Esophagus squamous epithelium (tissue), 5 donors: ENCODE measurements at places on chromosomes 7 and 10.

GRCh38 chr7:43516581-43517342 is 66.1 kb upstream of the STK17A start:
- H3K4me3 ChIP-seq: no peak overlapping the region
- H3K36me3 ChIP-seq: no peaks in the 10 kb centered on the region
- peak overlapping the region; percentile 33 for H3K27ac ChIP-seq
- no peak for DNase-seq
- no peaks in the 10 kb centered on the region for H3K4me1 ChIP-seq
- H3K27me3 ChIP-seq: no peaks in the 10 kb centered on the region

DNA sequence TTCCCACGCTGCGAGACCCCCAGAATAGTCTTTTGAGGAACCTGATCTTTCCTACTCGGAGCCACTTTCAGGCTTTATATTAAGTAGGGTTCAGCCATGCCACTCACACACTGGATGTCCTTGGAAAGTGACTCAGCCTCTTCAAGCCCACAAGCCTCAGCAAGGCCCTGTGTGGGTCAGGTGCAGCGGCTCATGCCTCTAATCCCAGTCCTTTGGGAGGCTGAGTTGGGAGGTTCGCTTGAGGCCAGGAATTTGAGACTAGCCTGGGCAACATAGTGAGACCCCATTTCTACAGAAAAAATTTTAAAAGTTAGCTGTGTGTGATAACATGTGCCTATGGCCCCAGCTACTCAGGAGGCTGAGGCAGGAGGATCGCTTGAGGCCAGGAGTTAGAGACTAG is 119.7 kb upstream of the TNRC18 start:
- DNase-seq: no peak
- no peaks in the 10 kb centered on the region for H3K36me3 ChIP-seq
- H3K4me3 ChIP-seq: no peak overlapping the region
- H3K4me1 ChIP-seq: no peaks in the 10 kb centered on the region
- H3K27ac ChIP-seq: no peak overlapping the region

- H3K4me1 ChIP-seq: no peaks in the 10 kb centered on the region
- no peak overlapping the region for H3K27ac ChIP-seq
- no peaks in the 10 kb centered on the region for H3K27me3 ChIP-seq
- DNase-seq: no peak
- no peaks in the 10 kb centered on the region for H3K36me3 ChIP-seq
Measured at GRCh38 chr10:13019280-13019679, 17.8 kb upstream of the CCDC3 start.

GRCh38 chr10:77799352-77799751 is 127.2 kb downstream of the DLG5 start:
- no peak for DNase-seq
- H3K27me3 ChIP-seq: no peaks in the 10 kb centered on the region
- no peak overlapping the region for H3K4me3 ChIP-seq
- peaks cover 9% of the 10 kb centered on the region for H3K36me3 ChIP-seq
- H3K4me1 ChIP-seq: peaks cover 13% of the 10 kb centered on the region

GRCh38 chr7:90726120-90726519 is 130.0 kb downstream of the CDK14 start:
- H3K27me3 ChIP-seq: no peaks in the 10 kb centered on the region
- H3K36me3 ChIP-seq: no peaks in the 10 kb centered on the region

DNA sequence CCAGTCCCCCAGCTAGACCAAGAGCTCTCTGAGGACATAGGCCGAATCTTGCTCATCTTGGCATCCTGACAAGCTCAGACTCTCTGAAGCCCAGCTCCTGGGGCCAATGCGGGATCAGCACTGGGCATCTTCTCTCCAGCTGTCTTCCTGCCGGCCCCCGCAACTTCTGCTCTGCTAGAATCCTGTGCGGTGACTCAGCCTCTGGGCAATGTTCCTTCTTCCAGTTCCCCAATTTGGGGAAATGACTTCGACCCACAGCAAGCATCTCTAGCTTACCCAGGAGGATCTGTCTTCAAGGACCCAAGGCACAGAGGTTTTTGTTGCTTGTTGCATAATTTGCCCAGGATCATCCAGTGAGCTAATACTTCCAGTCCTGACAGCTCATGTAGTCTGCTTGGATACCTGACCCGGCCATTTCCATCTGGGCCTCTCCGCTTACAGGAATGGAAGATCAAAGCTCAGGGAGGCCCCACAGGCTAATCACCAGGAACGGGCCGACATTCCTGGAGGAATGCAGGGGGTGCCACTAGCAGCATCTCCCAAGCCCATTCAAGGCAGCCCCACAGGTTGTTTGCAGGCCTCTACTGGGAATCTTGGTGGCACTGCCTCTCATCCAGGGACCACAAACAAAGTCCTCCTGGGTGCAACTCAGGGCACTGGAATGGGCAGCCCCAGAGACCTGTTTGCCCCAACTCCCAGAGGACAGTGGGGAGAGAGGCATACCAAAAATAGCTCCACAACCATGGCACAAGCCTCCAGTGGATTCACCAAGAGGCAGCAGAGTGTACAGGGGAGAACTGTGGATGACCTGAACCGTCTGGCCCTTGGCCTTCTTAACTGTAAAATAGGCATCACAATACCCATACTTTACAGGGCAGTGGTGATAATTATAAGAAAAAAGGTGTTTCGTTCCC is 151.9 kb downstream of the NEURL1 start:
- H3K27me3 ChIP-seq: no peaks in the 10 kb centered on the region
- no peak overlapping the region for H3K4me3 ChIP-seq
- DNase-seq: no peak
- peaks cover 41% of the 10 kb centered on the region for H3K36me3 ChIP-seq

DNA sequence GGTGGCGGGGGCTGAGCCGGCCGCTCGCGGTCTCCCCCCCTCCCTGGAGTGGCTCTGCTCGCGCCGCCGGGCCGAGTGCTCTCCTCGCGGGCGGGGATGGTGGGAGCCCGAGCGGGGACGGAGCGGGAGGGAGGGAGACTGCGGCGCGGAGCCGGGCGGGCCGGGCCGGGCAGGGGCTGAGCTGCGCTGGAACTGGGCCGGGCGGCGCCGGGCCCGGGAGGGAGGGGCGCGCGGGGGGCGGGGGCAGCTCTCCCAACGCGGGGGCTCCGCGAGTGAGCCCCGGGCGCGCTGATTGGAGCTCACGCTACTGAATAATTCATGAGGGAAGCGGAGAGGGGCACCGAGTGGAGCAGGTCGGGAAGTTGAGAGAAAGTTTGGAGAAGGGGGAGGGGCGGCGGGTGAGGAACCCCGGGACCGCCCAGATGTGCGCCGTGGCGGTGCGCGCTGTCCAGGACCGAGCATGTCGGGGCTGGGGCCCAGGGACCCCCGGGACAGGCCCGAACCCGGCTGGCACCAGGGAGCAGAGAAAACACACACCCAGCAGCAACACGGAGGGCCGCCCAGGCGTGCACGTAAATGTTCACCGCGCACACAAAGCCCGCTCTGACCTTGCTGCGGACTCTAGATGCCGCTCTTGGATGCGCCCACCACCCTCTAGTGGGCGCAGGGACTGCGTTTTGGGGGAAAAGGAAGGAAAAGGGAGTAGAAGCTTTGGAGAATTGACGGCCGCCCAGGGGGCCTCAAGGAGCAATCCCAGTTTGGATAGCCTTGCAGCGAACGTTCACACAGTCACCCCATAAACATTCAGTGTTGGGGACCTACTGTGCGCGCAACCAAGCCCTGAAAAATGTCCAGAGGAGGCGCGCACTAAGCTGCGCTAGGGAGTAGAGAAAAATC is at the start of gene EPHB4:
Gene EPHB4 (minus strand): TSS at position 194 of the 897 bp plus-strand sequence. CDS start 493 bp downstream, outside the sequence.
- peaks cover 21% of the 10 kb centered on the region for H3K4me1 ChIP-seq
- peak within 1 kb of the TSS; percentile 68 for H3K4me3 ChIP-seq
- H3K36me3 ChIP-seq: peaks cover 8% of the 10 kb centered on the region
- no peaks in the 10 kb centered on the region for H3K27me3 ChIP-seq
- H3K27ac ChIP-seq: peak within 1 kb of the TSS; percentile 94

DNA sequence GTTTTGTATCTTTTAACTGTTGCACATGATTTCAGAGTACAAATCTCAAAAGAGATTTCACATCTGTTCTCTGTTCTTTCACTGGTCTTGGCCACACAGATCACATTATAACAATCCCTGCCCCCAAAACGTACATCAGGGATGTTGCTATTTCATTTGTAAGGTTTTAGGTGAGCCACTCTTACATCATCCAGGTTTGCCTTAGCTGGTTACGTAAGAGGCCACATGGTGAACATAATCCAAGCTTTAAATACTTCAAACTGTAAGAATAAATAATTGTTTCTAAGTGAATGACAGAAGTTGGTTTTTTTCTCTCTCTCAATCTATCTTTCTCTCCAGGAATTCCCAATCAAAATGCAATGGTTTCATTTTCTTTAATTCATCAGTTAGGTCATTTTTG is 245.9 kb upstream of the HGF start:
- H3K27ac ChIP-seq: no peak overlapping the region
- H3K4me3 ChIP-seq: no peak overlapping the region
- no peaks in the 10 kb centered on the region for H3K27me3 ChIP-seq
- DNase-seq: no peak
- no peaks in the 10 kb centered on the region for H3K36me3 ChIP-seq
- H3K4me1 ChIP-seq: no peaks in the 10 kb centered on the region

- no peak overlapping the region for H3K27ac ChIP-seq
- no peaks in the 10 kb centered on the region for H3K36me3 ChIP-seq
- H3K4me3 ChIP-seq: no peak overlapping the region
- DNase-seq: no peak
Measured at GRCh38 chr10:44809647-44810046, 101.5 kb upstream of the TMEM72 start.

DNA sequence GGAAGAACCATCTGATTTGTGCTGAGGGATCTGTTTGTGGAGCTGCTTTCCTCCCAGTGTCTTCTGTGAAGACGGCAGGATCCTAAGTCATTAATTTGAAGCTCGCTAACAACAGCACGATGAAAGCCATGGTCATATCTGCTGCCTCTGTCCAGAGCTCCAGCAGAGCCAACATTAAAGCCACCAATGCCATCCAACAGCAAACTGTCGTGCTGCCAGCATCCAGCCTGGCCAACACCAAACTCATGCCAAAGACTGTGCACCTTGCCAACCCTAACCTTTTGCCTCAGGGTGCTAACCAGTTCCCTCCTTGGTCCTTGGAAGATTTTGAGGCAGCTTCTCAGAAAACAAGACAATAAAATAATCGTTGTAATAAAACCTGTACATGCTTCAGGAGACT is 36.2 kb downstream of the HTR5A start:
- H3K27ac ChIP-seq: no peak overlapping the region
- no peaks in the 10 kb centered on the region for H3K36me3 ChIP-seq
- H3K4me3 ChIP-seq: no peak overlapping the region
- H3K27me3 ChIP-seq: no peaks in the 10 kb centered on the region

DNA sequence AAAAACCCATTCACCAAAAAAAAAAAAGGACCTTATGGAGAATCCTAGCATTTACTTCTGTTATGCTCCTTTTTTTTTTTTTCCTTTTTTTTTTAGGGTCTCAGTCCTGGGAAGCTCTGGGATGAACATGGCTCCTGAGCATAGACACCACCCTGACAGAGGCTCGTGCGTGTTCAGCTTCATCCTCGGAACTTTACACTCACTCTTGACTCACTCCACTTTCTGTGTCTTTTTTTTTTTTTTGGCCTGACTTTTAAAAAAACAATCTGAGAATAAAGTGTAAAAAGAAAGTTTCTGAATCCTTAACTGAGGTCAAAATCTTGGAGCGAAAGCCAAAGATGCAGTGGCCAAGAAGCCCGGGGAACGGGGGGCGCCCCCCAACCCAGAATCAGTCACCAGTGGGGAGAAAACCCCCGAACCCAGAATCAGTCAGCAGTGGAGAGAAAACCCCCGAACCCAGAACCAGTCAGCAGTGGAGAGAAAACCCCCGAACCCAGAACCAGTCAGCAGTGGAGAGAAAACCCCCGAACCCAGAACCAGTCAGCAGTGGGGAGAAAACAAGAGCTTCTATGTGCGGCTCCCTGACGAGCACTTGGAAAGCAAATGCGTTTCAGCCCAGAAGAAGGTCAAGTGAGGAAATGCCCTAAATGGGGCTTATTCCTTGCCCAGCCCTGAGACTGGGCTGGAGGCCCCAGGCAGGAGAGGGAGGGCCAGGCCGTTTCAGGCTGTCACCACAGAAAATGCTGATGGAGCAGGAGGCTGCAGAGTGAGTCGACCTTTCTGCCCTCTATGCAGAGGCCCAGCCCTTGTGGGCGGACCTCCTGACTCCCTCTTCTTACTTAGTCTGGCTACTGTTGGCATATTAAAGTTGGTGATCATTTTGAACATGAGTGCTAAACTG is 19.0 kb upstream of the PFKP start:
- no peak for DNase-seq
- peak overlapping the region; percentile 65 for H3K27ac ChIP-seq
- H3K4me1 ChIP-seq: peaks cover 20% of the 10 kb centered on the region

GRCh38 chr7:33789871-33790630 is 115.3 kb upstream of the BMPER start:
- H3K36me3 ChIP-seq: no peaks in the 10 kb centered on the region
- DNase-seq: no peak
- H3K27me3 ChIP-seq: no peaks in the 10 kb centered on the region
- no peak overlapping the region for H3K27ac ChIP-seq

- no peaks in the 10 kb centered on the region for H3K4me1 ChIP-seq
- H3K36me3 ChIP-seq: no peaks in the 10 kb centered on the region
- H3K27me3 ChIP-seq: no peaks in the 10 kb centered on the region
Measured at GRCh38 chr7:134750083-134751062, 29.1 kb upstream of the CALD1 start.

GRCh38 chr10:49150426-49150825 is 16.6 kb upstream of the FAM170B start:
- no peaks in the 10 kb centered on the region for H3K4me1 ChIP-seq
- H3K27ac ChIP-seq: no peak overlapping the region
- no peak for DNase-seq
- H3K36me3 ChIP-seq: no peaks in the 10 kb centered on the region

GRCh38 chr7:27944643-27945042 is 204.7 kb downstream of the TAX1BP1 start:
- H3K36me3 ChIP-seq: no peaks in the 10 kb centered on the region
- no peaks in the 10 kb centered on the region for H3K27me3 ChIP-seq
- H3K27ac ChIP-seq: no peak overlapping the region
- no peaks in the 10 kb centered on the region for H3K4me1 ChIP-seq
- H3K4me3 ChIP-seq: no peak overlapping the region
- DNase-seq: no peak

DNA sequence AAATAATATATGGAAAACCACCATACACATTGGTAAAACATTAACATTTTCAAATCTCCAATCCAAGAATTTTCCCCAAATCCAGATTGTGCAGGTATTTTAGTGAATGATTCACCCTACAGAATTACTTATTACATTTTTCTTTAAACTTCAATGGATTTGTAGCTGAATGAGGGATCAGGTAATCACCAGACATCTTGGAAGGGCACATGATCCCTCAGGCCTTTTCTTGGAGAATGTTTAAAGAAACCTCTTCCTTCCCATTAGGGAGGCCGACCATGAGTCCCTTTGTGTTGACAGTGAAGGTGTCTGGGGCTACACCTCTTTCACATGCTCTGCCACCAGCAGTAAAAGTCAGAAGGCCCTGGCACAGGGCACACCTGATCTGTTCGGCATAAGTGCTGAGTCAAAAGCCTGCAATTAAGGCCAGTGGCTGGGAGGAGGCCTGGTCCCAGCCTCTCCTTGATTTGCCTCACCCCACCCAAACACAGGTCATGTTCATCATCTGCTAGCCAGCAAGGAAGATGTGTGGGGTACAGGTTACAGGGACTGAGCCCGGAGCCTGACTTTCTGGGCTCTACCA is 207.7 kb downstream of the SNX10 start:
- H3K36me3 ChIP-seq: no peaks in the 10 kb centered on the region
- H3K4me1 ChIP-seq: peaks cover 6% of the 10 kb centered on the region
- no peak overlapping the region for H3K4me3 ChIP-seq
- DNase-seq: no peak
- no peak overlapping the region for H3K27ac ChIP-seq

- no peak overlapping the region for H3K27ac ChIP-seq
- H3K4me3 ChIP-seq: no peak overlapping the region
- DNase-seq: no peak
Measured at GRCh38 chr10:97059006-97059871, 126.5 kb downstream of the SLIT1 start.
